ENCODE measurements at places on chromosomes 11 and 22.

DNA sequence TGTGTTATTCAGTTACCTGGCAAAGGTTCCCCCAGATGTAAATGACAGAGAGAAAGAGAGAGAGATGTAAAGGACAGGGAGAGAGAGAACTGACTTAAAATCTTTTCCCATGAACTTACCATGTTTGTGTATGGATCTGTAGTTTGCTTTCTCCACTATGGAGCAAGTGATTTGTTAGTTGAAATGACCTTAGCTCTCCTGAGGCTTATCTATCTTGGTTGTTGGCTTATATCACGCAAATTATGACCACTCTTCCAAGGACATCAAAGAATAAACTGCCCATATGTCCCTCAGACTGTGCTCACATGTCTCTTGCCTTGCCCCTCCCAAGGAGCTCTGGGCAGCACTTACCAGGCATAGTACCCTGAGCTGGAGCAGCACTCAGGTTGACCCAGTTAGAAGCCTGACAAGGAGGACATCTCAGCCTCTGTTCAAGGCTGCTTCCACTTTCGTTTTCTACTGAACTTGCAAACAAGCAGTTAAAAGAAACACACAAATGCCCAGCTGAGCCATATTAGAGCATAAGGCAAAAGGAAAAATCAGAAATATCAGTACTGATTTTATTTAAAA lies 95.3 kb upstream of the RCN1 start:
- DNase-seq: no peak

DNA sequence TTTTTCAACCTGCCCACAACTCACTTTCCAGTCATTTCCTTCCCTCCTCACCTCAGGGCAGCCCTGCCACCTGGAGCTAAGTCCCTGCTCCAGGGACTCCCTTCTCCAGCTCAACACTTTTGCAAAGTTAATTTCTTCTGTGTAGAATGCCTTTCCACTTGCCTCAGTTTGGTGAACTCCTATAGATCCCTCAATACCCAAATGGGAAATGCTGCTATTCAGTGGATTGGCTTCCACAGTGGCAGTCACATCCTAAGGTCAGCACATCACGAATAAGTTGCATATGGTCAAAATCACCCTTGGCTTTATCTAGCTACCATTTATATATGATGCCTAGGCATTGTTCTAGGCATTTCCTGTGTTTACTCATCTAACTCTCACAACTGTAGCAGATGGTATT lies 23.6 kb downstream of the GDPD5 start:
- DNase-seq: no peak

DNA sequence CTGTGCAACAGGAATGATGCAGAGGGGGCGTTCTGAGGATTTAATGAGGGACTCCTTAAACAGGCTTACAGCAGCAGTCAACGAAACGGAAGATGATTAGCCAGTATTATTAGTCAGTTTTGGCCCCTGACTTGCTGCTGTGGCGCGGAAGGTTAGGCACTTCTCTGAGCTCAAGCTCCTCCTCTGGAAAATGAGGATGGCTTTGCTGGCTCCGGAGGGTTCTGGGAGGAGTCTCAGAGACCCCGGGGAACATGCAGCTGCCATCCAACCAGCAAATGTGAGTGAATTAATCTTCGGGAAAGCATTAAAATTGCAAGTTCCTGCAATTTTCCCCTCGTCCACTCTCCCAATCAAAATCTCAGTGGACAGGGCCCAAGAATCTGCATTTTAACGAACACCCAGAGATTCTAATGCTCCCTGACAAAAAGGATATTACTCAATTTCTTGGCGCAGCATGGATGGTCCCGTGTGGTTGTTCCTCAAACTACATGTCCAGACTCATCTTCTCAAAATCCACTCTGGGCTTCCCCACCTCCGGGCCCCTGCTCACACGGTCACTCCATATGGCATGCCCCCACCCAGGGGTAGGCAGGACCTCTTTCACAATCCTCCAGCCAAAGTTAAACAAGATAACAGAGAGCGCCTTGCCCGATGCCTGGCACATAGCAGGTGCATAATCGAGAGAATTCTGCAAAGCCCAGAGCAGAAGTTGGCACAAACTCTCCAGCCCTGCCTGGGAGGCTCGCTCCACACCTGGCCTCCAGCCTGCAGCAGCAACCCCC lies 6.4 kb downstream of the ELFN2 start:
- DNase-seq: no peak

GRCh38 chr11:118102721-118103261 lies 16.0 kb upstream of the SMIM35 start:
- DNase-seq: no peak

- DNase-seq: peak; percentile 74
Observed at GRCh38 chr11:35918716-35919115, 25.1 kb upstream of the LDLRAD3 start.

DNA sequence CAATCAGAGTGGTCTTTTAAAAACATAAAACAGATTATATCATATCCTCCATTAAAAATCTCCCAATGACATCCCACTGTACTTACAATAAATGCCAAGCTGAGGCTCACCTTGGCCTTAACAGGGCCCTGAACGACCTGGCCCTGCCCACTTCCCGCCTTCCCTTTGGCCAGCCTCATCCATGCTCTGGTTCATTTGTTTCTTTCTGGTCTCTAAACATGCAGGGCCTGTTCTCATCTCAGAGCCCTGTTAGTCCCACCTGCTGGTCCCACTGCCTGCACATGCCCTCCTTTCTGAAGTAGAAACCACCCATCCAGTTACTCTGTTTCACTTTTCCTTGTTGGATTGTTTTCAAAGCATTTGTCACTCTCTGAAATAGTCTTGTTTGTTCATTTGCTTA lies 227.4 kb downstream of the INSC start:
- no peak for DNase-seq

DNA sequence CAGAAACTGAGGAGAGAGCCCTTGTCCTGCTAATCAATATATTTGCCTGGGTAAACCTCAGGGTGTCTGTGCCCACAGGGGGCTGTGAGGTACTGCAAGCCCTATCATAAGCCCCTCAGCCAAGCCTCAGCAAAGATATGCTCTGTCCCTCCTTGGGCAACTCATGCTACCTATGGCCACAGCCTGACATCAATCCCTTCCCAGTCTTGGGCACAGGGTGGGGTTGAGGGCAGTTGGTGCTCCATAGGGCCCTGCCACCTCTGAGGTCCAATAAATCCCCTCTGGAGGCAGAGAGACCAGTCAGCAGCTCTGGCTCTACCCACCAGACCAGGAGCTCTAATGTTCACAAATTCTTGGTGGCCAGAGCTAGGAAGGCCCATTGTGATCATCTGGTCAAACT lies 23.8 kb downstream of the TPBGL start:
- no peak for DNase-seq

- DNase-seq: no peak
Observed at GRCh38 chr11:66723693-66724092, 5.3 kb downstream of the SPTBN2 start.

- DNase-seq: no peak
Observed at GRCh38 chr11:118851970-118852369, 31.7 kb upstream of the CXCR5 start.

DNA sequence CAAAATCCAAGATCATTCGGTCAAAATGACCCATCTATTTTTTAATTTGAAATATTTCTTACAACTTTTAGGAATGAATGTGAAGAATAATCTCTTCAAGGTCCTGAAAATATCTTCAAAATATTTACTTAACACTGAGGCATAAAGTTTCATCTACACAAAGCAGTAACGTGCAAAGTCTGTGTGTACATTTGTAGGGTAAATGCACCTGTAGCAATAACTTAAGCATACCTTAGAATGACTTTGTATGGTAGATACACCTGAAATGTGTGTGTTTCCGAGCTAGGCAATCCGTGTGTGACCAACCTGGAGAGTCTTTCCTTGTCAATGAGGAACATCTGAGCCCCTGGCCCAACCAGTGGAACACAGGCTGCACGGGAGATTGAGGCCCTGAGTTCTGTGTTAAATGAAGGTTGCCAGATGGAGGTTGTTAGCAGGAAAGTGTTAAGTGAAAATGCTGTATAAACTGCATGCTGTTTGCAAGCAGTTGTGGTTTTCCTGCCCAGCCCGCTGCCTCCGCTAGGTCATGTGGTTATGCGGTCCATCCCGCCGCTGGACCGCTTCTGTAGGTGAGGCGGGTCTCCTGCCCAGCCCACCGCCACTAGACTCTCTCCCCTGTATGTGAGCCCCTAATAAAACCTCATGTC lies 7.6 kb upstream of the CTR9 start:
- no peak for DNase-seq

GRCh38 chr22:17918840-17919239 lies 105.5 kb downstream of the MICAL3 start:
- DNase-seq: no peak

GRCh38 chr11:94568717-94569116 lies 1.5 kb downstream of the PIWIL4 start:
- no peak for DNase-seq

DNA sequence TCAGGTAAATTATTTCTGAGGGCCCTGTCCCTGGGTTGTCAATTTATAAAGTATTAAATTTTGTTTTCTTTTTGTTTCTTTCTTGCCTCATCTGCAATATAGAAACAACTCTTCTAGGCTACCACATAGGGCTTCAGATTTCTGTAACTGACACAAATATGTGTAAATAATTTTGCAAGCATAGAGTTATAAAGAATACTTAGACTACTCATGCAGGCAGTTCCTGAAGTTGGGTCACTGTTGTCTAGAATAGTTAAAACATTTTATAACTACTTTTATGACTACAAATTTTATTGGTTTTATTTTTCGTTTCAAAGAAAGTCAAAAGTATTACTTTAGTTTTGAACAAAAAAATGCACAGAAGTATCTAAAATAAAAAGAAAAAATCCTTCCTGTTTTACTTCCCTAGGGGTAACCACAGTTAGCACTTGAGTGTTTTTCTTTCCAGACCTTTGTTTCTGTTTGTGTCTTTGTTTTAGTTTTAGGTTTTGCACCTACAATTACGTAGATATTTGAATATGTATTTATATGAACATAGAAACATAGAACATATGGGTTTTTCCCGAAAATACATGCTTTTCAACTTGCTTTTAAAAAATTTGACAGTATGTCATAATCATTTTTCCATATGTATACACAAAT lies 12.4 kb upstream of the TMEM123 start:
- DNase-seq: no peak

All from COLO829 (cell line).